ENCODE measurements at places on chromosomes 5 and 9. TPM values are rescaled to one million over a fixed set of nuclear protein-coding genes. Genes with fewer than 3 reads are reported as not detected.

DNA sequence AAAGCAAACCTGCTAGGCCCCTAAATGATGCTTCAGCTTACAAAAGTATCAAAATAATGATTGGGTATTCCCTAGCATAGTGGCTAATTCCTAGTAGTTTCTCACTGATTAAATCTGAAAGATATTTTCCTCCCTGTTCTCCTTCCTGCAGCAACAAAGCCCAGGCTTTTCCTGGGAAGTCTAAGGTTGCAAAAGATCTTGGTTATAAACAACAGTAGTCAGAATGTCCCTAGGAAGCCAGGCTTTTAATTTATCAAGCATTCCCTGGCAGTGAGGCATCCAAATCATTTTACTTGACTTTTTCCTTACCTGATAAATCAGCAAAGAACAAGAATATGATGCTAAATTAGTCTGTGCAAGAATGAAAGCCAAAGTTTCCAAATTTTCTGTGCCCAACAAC, 272.0 kb downstream of the PDE4D start:
- no peak overlapping the region for H3K4me3 ChIP-seq
- no peaks in the 10 kb centered on the region for H3K36me3 ChIP-seq
- DNase-seq = no peak
- H3K27ac ChIP-seq = no peak overlapping the region
- no peaks in the 10 kb centered on the region for H3K27me3 ChIP-seq
- no peaks in the 10 kb centered on the region for H3K4me1 ChIP-seq

GRCh38 chr5:132321109-132321721, 27.0 kb downstream of the SLC22A4 start:
- H3K27ac ChIP-seq = no peak overlapping the region
- no peaks in the 10 kb centered on the region for H3K27me3 ChIP-seq
- no peak for DNase-seq
- H3K4me3 ChIP-seq = no peak overlapping the region
- no peaks in the 10 kb centered on the region for H3K4me1 ChIP-seq

- no peak overlapping the region for H3K4me3 ChIP-seq
- no peaks in the 10 kb centered on the region for H3K27me3 ChIP-seq
- H3K36me3 ChIP-seq = no peaks in the 10 kb centered on the region
- H3K4me1 ChIP-seq = no peaks in the 10 kb centered on the region
- H3K27ac ChIP-seq = no peak overlapping the region
- peak; percentile 6 for DNase-seq
These were observed 43.6 kb downstream of the CCDC192 start for GRCh38 chr5:127746756-127747155.

DNA sequence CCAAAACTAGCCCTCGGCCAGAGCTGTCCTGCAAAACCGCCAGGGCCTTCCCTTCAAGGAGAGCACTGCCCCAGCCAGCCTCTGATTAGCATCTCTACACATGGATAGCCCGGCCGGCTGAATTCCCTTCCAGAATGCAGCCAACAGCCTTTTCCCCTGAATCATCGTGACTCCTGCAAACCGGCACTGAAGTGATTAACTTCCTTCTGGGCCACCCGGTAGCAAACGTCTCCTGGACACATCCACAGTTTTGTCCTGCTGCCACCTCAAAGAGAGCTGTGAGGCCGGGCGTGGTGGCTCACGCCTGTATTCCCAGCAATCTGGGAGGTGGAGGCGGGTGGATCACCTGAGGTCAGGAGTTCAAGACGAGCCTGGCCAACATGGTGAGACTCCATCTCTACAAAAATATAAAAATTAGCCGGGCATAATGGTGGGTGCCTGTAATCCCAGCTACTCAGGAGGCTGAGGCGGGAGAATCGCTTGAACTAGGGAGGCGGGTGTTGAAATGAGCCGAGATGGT, 21.1 kb upstream of the EEIG1 start:
- no peak overlapping the region for H3K4me3 ChIP-seq
- no peaks in the 10 kb centered on the region for H3K27me3 ChIP-seq
- no peaks in the 10 kb centered on the region for H3K36me3 ChIP-seq
- peaks cover 22% of the 10 kb centered on the region for H3K4me1 ChIP-seq
- DNase-seq = no peak

- no peaks in the 10 kb centered on the region for H3K27me3 ChIP-seq
- H3K27ac ChIP-seq = peak overlapping the region; percentile 96
- H3K4me3 ChIP-seq = peak overlapping the region; percentile 93
- H3K4me1 ChIP-seq = peaks cover 20% of the 10 kb centered on the region
These were observed 842 bp downstream of the TMED7 start for GRCh38 chr5:115624994-115625393.

DNA sequence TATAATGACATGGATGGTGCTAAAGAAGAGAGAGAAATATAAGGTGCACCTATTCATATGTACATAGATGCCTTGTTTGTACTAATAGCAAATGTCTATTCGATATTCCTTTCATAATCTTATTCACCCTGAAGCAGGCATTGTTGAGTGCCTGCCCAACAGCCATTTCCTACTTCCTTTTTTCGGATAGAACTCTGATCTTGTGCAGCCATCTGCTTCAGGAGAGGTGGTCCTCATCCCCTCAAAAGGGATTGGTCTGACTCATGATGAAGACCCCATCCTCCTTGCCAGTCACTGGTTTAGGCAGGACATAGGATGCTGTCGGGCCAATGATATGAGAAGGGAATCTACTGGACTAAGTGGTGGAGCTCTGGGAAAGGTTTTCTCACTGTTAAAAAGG, 8.4 kb upstream of the RANBP3L start:
- no peaks in the 10 kb centered on the region for H3K4me1 ChIP-seq
- no peak for DNase-seq
- H3K27me3 ChIP-seq = no peaks in the 10 kb centered on the region
- H3K27ac ChIP-seq = no peak overlapping the region
- no peak overlapping the region for H3K4me3 ChIP-seq

DNA sequence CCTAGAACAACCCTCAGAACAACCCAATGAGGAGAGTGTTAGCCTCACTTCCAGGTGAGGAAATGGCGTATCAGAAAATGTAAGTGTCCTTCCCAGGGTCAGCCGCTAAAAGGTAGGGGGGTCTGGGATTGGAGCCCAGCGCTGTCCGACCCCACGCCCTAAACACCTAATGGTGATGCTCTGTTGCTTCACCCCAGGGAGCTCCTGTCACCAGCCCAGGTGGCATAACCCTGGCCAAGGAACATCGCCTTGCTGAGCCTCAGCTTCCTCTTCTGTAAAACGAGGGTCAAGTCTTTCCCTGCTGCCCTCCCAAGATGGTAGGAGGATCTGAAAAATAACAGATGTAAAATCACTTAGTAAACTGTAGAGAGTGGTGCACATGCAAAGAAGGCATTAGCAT, 132.5 kb downstream of the PAX5 start:
- no peak for DNase-seq
- no peak overlapping the region for H3K4me3 ChIP-seq
- no peaks in the 10 kb centered on the region for H3K27me3 ChIP-seq
- H3K27ac ChIP-seq = no peak overlapping the region
- H3K4me1 ChIP-seq = no peaks in the 10 kb centered on the region

GRCh38 chr9:129126749-129127618, 15.8 kb downstream of the PTPA start:
- no peak overlapping the region for H3K27ac ChIP-seq
- no peak overlapping the region for H3K4me3 ChIP-seq
- no peaks in the 10 kb centered on the region for H3K27me3 ChIP-seq
- H3K4me1 ChIP-seq = no peaks in the 10 kb centered on the region

GRCh38 chr5:112973904-112974303, 2.7 kb upstream of the DCP2 start:
- no peak for DNase-seq
- no peaks in the 10 kb centered on the region for H3K27me3 ChIP-seq
- H3K4me3 ChIP-seq = no peak overlapping the region
- no peaks in the 10 kb centered on the region for H3K36me3 ChIP-seq
- no peak overlapping the region for H3K27ac ChIP-seq

GRCh38 chr5:34866989-34867471, 28.1 kb downstream of the TTC23L start:
- no peaks in the 10 kb centered on the region for H3K36me3 ChIP-seq
- H3K4me1 ChIP-seq = no peaks in the 10 kb centered on the region
- H3K27me3 ChIP-seq = no peaks in the 10 kb centered on the region
- H3K27ac ChIP-seq = no peak overlapping the region
- H3K4me3 ChIP-seq = no peak overlapping the region

GRCh38 chr5:171710451-171711024, 75.1 kb upstream of the SMIM23 start:
- no peaks in the 10 kb centered on the region for H3K27me3 ChIP-seq
- no peak for DNase-seq
- H3K27ac ChIP-seq = no peak overlapping the region
- no peaks in the 10 kb centered on the region for H3K4me1 ChIP-seq
- H3K4me3 ChIP-seq = no peak overlapping the region

GRCh38 chr9:80951675-80952074, 737.7 kb downstream of the TLE1 start:
- H3K4me3 ChIP-seq = no peak overlapping the region
- no peaks in the 10 kb centered on the region for H3K4me1 ChIP-seq
- no peaks in the 10 kb centered on the region for H3K27me3 ChIP-seq
- H3K36me3 ChIP-seq = no peaks in the 10 kb centered on the region
- H3K27ac ChIP-seq = no peak overlapping the region

DNA sequence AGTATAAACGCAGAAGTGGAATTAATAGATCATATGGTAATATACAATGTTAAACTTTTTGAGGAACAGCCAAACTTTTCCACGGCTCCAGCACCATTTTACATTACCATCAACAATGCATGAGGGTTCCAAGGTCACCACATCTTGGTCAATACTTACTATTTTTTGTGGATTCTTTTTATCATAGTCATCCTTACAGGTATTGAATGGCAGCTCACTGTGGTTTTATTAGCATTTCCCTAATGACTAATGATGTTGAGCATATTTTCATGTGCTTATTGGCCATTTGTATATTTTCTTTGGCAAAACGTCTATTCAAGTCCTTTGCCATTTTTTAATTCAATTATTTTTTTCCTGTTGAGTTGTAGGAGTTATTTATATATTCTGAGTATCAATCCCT, 14.1 kb upstream of the RAPGEF6 start:
- H3K27ac ChIP-seq = no peak overlapping the region
- H3K36me3 ChIP-seq = peaks cover 5% of the 10 kb centered on the region
- no peaks in the 10 kb centered on the region for H3K27me3 ChIP-seq
- DNase-seq = no peak

- no peak overlapping the region for H3K27ac ChIP-seq
- no peak overlapping the region for H3K4me3 ChIP-seq
- no peaks in the 10 kb centered on the region for H3K4me1 ChIP-seq
- H3K36me3 ChIP-seq = peaks cover 8% of the 10 kb centered on the region
These were observed 17.5 kb upstream of the DHFR start for GRCh38 chr5:80672140-80672736.

GADD45G gene
- 0.59 TPM for total RNA-seq

EQTN gene
- total RNA-seq = not detected

UBAC1 gene
- total RNA-seq = 32.2 TPM

HACD4 gene
- 13.9 TPM for total RNA-seq

CATSPER3 gene
- 0.53 TPM for total RNA-seq

IL4 gene
- not detected for total RNA-seq

HRCT1 gene
- total RNA-seq = not detected

ZCCHC10 gene
- total RNA-seq = 16.0 TPM

All from naive thymus-derived CD4-positive, alpha-beta T cell (primary cell).